ENCODE measurements at places on chromosomes 4 and X. TPM values are rescaled to one million over a fixed set of nuclear protein-coding genes. Genes with fewer than 3 reads are reported as not detected.

DNA sequence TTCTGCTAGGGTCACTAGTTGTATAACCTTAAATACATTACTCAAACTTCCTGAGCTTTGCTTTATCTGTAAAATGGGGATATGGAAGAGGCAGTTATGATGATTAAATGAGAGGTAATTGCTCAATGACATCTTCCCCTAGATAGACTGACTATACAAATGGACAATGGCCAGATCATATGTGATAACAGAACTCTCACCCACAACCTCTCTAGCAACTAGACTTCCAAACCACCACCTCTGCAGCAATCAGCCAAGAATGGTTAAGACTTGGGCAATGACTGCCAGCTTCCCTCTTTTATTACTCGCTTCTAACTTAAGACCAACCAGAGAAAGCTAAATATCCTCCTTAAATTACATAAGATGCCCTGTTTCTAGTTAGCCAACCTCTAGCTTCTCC, 2.9 kb upstream of the SEPSECS start:
- DNase-seq, result no peak
- H3K4me1 ChIP-seq, result peaks cover 4% of the 10 kb centered on the region
- peaks cover 11% of the 10 kb centered on the region for H3K36me3 ChIP-seq
- H3K27me3 ChIP-seq, result no peaks in the 10 kb centered on the region

DNA sequence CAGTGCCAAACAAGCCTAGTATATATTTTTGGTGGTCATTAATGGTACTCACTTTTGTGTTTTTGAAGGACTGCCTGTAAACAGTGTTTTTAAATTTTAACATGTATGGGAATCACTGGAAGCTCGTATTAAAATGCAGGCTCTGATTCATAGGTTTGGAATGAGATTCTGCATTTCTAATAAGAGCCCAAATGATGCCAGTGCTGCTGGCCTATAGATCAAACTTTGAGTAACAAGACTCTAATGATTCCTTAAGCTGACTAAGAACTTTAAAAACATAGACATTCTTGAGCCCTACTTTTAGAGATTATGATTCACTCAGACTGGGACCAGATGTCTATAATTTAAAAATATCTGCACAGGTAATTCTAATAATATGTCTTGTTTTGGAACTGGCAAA, 823.2 kb upstream of the LCORL start:
- H3K27me3 ChIP-seq, result no peaks in the 10 kb centered on the region
- H3K36me3 ChIP-seq, result no peaks in the 10 kb centered on the region
- H3K27ac ChIP-seq, result no peak overlapping the region
- H3K4me3 ChIP-seq, result no peak overlapping the region
- H3K4me1 ChIP-seq, result no peaks in the 10 kb centered on the region
- no peak for DNase-seq

DNA sequence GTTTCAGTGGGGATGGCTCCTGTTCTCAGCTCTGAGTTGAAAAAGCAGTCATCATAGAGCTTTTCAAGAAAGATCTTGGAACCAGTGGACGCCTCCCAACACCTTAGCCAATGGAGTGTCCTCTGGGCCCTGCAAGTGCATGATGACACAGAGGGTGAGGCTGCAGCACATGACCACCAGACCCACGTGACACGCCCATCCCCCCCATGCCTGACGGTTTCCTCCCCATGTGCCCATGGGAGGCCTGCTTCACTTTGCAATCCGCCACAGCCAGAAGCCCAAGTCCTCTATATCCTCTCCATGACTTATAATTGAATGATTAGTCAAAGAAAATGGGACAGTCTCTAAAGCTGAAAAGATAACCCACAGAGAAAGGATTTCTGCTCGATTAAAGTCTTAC, 187.0 kb downstream of the AFAP1 start:
- no peaks in the 10 kb centered on the region for H3K27me3 ChIP-seq
- DNase-seq, result no peak
- H3K4me1 ChIP-seq, result no peaks in the 10 kb centered on the region
- H3K4me3 ChIP-seq, result no peak overlapping the region
- H3K36me3 ChIP-seq, result no peaks in the 10 kb centered on the region

GRCh38 chrX:27039332-27039731, 423.8 kb downstream of the PPP4R3C start:
- DNase-seq, result no peak
- no peaks in the 10 kb centered on the region for H3K27me3 ChIP-seq
- no peak overlapping the region for H3K27ac ChIP-seq

- DNase-seq, result peak; percentile 40
- peaks cover 40% of the 10 kb centered on the region for H3K4me1 ChIP-seq
- peak overlapping the region; percentile 18 for H3K4me3 ChIP-seq
- H3K36me3 ChIP-seq, result no peaks in the 10 kb centered on the region
- no peaks in the 10 kb centered on the region for H3K27me3 ChIP-seq
- peak overlapping the region; percentile 73 for H3K27ac ChIP-seq
Measured at GRCh38 chr4:26884486-26884988, 23.9 kb downstream of the STIM2 start.

- H3K4me3 ChIP-seq, result no peak overlapping the region
- no peak for DNase-seq
- H3K27me3 ChIP-seq, result no peaks in the 10 kb centered on the region
Measured at GRCh38 chrX:130245441-130245840, 23.3 kb downstream of the ZNF280C start.

- H3K27me3 ChIP-seq, result no peaks in the 10 kb centered on the region
- no peaks in the 10 kb centered on the region for H3K4me1 ChIP-seq
- no peaks in the 10 kb centered on the region for H3K36me3 ChIP-seq
Measured at GRCh38 chrX:41259516-41259915, 74.4 kb upstream of the DDX3X start.

- H3K27me3 ChIP-seq, result no peaks in the 10 kb centered on the region
- no peak for DNase-seq
- no peaks in the 10 kb centered on the region for H3K36me3 ChIP-seq
- H3K4me1 ChIP-seq, result no peaks in the 10 kb centered on the region
Measured at GRCh38 chr4:78162821-78163220, 105.7 kb downstream of the FRAS1 start.

DNA sequence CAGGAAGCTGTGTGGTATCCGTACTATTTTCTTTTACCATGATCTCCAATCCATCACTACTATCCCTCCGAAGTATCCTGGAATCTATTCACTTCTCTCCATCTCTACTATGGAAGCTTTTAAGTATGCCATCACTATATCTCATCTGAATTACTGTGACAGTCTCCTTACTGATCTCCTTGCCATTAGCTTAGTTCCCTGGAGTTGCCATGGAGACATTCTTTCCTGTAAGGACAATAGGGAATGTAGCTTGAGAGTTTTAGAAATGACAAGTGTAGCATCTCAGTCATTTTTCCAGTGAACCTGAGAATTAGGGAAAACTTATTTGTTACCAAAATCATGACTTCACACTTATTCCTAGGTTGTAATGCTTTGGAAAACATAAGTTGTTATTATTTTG, 86.3 kb downstream of the HPGD start:
- no peaks in the 10 kb centered on the region for H3K36me3 ChIP-seq
- H3K27ac ChIP-seq, result no peak overlapping the region
- DNase-seq, result no peak
- no peak overlapping the region for H3K4me3 ChIP-seq

GRCh38 chrX:134625315-134625718, 33.0 kb downstream of the PLAC1 start:
- no peak overlapping the region for H3K4me3 ChIP-seq
- no peaks in the 10 kb centered on the region for H3K27me3 ChIP-seq
- H3K36me3 ChIP-seq, result no peaks in the 10 kb centered on the region

- DNase-seq, result no peak
- no peak within 1 kb of the TSS for H3K4me3 ChIP-seq
- no peak within 1 kb of the TSS for H3K27ac ChIP-seq
- no peaks in the 10 kb centered on the region for H3K27me3 ChIP-seq
- no peaks in the 10 kb centered on the region for H3K36me3 ChIP-seq
Measured at GRCh38 chr4:20251796-20252655, at the start of gene SLIT2. TSS of gene SLIT2 (plus strand) at chr4:20251905. CDS start at chr4:20253816, 1,911 bp downstream.

GRCh38 chr4:2305766-2306501, 44.0 kb upstream of the MXD4 start:
- no peaks in the 10 kb centered on the region for H3K4me1 ChIP-seq
- H3K36me3 ChIP-seq, result peaks cover 5% of the 10 kb centered on the region
- no peaks in the 10 kb centered on the region for H3K27me3 ChIP-seq

DNA sequence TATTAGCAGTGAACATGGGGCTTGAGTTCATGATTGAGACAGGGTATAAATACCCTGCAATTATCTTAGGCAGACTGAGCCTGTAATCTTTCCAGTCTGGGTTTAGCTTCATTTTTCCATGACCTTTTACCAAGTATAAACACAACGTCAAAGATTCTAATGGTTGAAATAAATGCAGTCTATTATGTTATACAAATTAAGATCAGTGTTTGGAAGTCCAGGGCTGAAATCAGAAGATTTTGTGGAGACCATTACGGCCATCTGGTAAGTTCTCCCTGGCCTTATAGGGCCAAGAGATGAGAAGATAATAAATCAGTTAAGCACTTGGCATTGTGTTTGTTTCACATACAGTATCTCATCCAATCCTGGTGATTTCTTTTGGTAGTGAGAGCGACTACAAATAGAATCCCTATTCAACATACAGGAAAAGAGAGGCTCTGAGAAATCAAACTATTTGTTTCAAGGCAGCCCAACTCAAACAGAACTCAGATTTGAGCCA, 425.8 kb downstream of the PACRGL start:
- no peaks in the 10 kb centered on the region for H3K27me3 ChIP-seq
- no peak for DNase-seq
- H3K27ac ChIP-seq, result no peak overlapping the region
- H3K36me3 ChIP-seq, result no peaks in the 10 kb centered on the region
- no peak overlapping the region for H3K4me3 ChIP-seq

DNA sequence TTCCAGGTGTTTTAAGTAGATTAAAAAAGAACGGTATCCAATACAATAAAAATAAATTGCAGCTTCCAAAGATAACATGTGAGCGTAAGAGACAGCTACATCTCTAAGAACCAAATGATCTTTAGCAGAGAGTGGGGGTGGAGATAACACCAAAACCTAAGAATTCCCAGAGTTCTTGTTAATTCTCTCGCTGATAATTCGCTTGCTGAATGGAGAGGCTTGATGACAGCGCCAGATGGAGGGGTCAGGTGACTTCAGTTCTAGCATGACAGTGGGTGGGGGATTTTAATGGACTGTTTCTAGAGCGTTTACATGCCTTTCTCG, 2.3 kb downstream of the CLCN4 start:
- no peak overlapping the region for H3K27ac ChIP-seq
- H3K36me3 ChIP-seq, result no peaks in the 10 kb centered on the region
- no peaks in the 10 kb centered on the region for H3K27me3 ChIP-seq
- H3K4me3 ChIP-seq, result no peak overlapping the region

DNA sequence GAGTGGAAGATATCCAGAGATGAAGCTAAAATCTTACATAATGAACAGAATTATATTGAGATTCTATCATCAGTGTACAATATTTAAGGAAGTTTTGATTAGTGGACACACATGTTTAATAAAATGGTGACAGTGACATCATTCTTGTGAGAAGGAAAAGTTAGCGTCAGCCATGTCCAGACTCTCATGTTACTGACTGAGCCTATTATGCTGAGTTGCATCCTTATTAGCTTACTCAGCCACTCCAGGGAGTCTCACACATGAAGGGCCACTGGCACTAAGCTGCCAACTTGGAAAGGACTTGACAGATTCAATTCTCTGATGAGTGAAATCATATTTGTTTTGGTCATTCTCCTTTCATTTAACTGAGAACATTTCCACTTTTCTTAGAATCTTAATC, 170.6 kb downstream of the BANK1 start:
- no peak overlapping the region for H3K4me3 ChIP-seq
- no peaks in the 10 kb centered on the region for H3K27me3 ChIP-seq
- no peaks in the 10 kb centered on the region for H3K36me3 ChIP-seq
- H3K27ac ChIP-seq, result no peak overlapping the region

- H3K4me1 ChIP-seq, result no peaks in the 10 kb centered on the region
- H3K27me3 ChIP-seq, result no peaks in the 10 kb centered on the region
- H3K27ac ChIP-seq, result no peak overlapping the region
Measured at GRCh38 chr4:169256856-169257761, 13.6 kb downstream of the SH3RF1 start.

DNA sequence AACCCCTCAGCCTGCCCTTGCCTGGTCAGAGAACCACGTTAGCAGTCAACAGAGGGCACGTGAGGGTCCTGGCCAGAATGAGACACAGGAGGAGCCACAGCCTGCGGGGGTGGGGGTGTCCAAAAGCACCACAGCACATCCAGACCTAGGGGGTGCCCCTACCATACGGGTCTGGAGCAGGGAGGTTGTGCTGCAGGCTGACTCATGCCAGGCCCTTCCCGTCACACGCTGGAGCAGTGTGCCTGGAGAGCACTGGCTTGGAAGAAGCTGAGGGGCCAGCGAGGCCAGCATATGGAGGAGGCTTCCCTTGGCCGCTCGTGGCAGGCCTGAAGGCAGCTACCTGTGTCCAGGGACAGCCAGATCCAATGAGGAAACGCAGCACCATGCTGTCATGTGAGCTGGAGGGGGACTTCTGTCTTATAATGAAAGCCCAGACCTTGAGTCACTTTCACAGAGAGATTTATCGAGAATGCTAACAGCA, 1.5 kb upstream of the IRAK1 start:
- DNase-seq, result no peak
- peaks cover 6% of the 10 kb centered on the region for H3K4me1 ChIP-seq
- H3K36me3 ChIP-seq, result no peaks in the 10 kb centered on the region
- no peaks in the 10 kb centered on the region for H3K27me3 ChIP-seq

DNA sequence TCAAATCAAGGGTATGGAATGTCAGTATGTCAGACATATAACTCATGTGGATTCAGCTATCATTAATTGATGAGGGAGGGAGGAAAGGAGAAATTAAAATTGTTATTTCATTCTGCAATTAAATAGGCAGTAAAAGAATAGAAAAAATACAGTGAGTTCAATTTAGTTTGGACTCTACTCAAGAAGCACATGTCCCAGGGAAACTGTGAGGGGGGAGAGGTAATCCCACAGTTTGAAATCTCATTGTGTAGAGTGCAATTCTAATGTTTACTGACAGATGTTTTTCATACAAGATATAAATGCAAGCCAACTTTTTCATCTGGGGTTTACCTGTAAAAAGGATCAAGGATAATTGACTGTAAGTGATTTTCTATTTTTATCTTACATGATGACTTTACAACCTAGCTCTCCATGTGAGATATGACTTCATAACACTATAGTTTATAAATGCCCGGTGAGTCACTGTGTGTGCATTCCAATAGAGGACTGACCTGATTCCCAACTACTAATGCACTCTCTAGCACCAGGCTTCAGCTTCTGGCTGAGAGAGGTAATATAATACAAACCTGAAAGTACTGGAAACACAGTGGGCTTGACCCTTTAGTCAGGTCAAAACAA, 35.2 kb upstream of the SCD5 start:
- no peak overlapping the region for H3K27ac ChIP-seq
- H3K4me1 ChIP-seq, result no peaks in the 10 kb centered on the region
- H3K36me3 ChIP-seq, result peaks cover 18% of the 10 kb centered on the region
- no peaks in the 10 kb centered on the region for H3K27me3 ChIP-seq
- H3K4me3 ChIP-seq, result no peak overlapping the region
- no peak for DNase-seq

UGT2B7 gene
- not detected for total RNA-seq

TLR7 gene
- total RNA-seq, result 0.22 TPM

NXF2 gene
- not detected for total RNA-seq

NWD2 gene
- not detected for total RNA-seq

SCRG1 gene
- total RNA-seq, result not detected

PGRMC1 gene
- total RNA-seq, result 11.4 TPM
